ENCODE measurements at places on chromosomes 1 and 21.

DNA sequence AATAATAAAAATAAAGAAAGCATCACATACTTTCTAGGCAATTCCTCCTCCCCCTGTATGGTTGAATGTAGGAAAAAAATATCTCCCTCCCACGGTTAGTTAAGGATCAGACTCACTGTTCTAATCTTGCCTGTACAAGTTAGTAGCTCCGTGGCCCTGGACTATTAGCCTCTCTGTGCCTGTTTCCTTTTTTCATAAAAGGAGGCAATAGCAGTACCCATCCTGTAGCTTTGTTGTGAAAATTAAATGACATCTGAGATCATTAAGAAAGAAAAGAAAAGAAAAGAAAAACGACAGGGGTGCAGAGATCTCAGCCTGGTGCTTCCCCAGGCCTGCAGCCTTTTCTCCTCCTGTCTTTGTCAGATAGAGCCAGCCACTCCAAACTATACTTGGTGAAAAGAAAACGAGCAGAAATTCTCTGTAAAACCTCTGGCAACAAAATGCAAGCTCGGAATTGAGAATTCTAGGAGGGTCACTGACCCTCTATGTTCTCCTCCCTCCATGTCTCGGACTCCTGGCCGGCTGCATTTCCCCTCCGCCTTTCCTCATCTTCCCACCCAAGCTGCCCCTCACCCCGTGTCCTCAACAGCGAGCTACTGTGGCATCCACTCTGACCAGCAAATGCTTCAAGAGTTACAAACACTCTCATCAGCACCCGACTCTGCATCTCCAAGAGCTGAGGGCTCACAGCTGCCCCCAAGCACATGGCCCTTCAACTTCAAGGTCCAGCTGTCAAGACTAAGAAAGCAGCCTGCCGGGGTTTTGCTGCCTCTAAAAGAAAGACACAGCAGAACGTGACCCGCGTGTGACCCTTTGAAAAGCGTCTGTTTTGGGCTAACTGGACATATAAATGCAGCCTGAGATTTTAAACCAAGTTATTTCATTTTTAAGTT is 13.6 kb downstream of the RIPK4 start:
- DNase-seq, result no peak

DNA sequence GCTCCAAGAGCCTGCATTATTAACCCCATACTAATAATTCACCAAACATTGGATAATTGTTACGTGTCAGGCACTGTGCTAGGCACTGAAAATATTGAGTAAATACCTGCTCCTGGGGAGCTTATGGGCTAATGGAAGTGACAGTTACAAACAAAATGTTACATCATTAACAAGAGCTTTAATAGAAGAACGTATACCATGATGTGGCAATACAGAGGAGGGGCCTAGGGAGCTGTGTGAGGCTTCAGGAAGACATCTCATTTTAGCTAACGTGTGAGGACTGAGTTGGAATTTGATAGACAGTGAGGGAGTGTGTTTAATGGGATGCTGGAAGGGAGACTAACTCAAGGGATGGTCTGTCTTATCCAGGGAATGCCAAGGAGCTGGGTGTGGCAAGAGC is 16.5 kb upstream of the TSPAN2 start:
- DNase-seq, result no peak

- DNase-seq, result no peak
Measured at GRCh38 chr1:9438431-9439073, 100.7 kb upstream of the SLC25A33 start.

DNA sequence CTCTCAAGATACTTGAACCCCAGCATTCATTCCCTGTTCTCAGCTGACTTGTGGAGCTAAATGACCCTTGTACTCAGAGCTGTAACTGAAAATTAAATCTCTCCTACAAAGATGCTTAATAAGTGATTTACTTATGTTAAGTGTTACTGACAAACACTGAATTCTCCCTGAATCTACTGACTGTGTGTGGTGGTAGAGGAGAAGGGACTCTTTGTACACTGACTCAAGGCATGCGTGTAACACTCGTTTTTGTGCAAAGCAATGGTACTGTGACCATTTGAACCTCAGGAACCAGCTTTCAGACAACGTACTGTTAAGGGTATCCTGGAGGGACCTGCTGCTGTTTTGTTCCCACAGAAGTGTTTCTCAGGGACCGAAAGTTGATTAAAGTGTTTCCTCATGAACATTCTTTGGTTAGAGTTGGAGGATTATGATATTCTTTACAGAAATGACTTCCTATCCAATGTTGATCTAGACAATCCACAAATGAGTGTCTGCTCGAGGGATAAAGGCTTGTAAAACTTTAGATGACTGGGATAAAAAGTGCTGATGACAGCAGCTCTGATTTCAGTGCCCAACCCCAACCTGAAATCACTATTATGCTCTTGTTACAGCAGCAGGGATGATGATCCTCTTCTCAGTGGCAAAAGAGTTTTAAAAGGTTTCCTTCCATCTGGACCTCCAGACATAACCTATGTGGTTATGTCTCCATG is 12.8 kb downstream of the RGL1 start:
- DNase-seq, result no peak

DNA sequence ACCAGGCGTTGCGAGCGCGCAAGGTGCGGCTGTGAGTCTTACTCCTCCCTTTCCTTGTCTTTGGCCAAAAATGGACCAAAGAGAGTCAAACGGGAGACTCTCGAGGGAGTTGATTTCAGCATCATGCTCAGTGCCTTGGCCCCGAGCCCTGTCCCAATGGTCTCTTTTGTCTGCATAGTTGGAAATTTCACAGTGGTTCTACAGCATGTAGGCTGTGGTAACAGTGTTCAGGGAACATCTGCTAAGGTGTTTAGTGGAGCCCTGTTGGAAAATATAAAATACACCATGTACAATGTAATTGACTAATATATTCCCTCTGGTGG is 2.7 kb downstream of the CACNA1E start:
- DNase-seq, result no peak

DNA sequence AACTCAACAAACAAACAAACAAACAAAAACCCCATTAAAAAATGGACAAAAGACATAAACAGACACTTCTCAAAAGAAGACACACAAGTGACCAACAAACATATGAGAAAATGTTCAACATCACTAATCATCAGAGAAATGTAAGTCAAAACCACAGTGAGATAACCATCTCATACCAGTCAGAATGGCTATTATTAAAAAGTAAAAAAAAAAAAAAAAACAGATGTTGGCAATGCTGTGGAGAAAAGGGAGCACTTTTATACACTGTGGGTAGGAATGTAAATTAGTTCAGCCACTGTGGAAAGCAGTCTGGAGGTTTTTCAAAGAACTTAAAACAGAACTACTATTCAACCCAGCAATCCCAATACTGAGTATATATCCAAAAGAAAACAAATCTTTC is 94.7 kb downstream of the PLPP3 start:
- no peak for DNase-seq

- no peak for DNase-seq
Measured at GRCh38 chr21:35399002-35399530, 350.0 kb upstream of the RUNX1 start.

- DNase-seq, result no peak
Measured at GRCh38 chr21:14114251-14114650, 96.5 kb downstream of the LIPI start.

DNA sequence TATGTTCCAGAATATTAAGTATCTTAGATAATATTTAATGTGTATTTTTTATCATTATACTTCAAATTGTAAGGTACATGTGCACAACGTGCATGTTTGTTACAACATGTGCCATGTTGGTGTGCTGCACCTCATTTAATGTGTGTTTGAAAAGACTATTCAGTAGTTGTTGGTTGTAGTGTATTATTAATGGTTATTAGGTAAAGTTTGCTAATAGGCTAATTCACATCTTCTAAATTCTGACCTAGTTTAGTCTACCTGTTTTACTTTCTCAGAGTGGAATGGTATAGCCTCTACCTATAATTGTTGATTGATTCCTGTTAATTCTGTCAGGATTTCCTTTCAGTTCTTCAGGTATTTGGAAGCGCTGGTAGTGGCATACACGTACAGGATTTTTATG is 153.0 kb downstream of the NCAM2 start:
- no peak for DNase-seq

Data from stimulated activated CD4-positive, alpha-beta T cell treated with anti-CD3 and anti-CD28 coated beads, Interleukin-4, amount 100 ng/mL, for 4 hours (primary cell).